Neural crest cell (in vitro differentiated cells): ENCODE measurements at places on chromosomes 2 and 18. TPM values are rescaled to one million over a fixed set of nuclear protein-coding genes. Genes with fewer than 3 reads are reported as not detected.

Gene LTBP1
- 26.8 and 30.2 TPM in 2 replicates for total RNA-seq

Gene CAVIN2
- total RNA-seq = not detected in 2 replicates

Gene CMPK2
- total RNA-seq = 2.2 and 3.3 TPM in 2 replicates

GRCh38 chr2:27832396-27832795 lies 57.8 kb downstream of the RBKS start:
- no peak for DNase-seq

- DNase-seq = no peak
Observed at GRCh38 chr2:27373567-27373966, 3.2 kb downstream of the SNX17 start.

- DNase-seq = no peak
Observed at GRCh38 chr2:54572262-54572635, 116.1 kb downstream of the SPTBN1 start.

DNA sequence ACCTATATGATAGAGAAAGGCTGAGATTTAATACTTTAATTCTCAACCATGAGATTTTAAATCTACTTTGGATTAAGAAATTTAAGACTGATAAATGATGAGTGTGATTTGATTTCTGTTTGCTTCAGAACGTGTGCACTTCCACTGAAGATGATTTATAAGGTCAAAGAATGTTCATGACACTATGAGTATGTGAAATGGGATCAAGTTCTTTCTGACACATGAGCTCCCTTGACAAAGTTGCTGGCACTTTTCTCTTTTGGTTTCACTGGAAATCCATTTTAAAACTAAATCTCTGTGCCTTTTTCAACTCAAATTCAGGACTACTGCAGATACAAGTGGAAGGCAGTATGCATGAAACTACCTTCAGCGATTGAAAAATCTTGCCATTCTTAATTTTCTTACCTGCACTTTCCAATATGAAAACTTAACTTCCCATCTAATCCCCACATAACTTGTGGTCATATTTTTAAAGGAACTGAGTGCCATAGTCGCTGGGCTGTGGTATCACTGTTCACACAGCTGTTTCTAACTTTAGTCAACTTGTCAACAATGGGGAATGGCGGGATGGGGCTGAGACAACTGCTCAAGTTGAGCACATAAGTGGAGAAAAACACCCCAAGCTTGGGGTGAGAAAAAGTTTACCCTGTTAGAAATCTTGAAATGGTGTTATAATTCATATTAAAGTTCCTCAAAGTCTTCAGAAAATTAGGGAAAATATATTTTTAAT lies 51.8 kb upstream of the TTN start:
- no peak for DNase-seq
